ENCODE measurements at places on chromosomes 13 and 19. TPM values are rescaled to one million over a fixed set of nuclear protein-coding genes. Genes with fewer than 3 reads are reported as not detected.

Gene CBY2
- 0.07 TPM for total RNA-seq

Gene FOSB
- 15.4 TPM for total RNA-seq

Gene AP1M1
- 54.2 TPM for total RNA-seq

Gene SIAH3
- not detected for total RNA-seq

Gene ILF3
- 133 TPM for total RNA-seq

Gene ANGPTL8
- total RNA-seq, result not detected

Gene FBN3
- not detected for total RNA-seq

Gene TMEM238
- total RNA-seq, result 2.3 TPM

Gene ZNF541
- total RNA-seq, result under 0.01 TPM

Gene C19orf18
- 0.34 TPM for total RNA-seq

Gene THSD8
- total RNA-seq, result not detected

Gene LGALS14
- not detected for total RNA-seq

Gene PALM3
- total RNA-seq, result not detected

Gene MLLT1
- 3.8 TPM for total RNA-seq

Gene MCEMP1
- under 0.01 TPM for total RNA-seq

Gene LGALS4
- 0.14 TPM for total RNA-seq

Gene UBE2L5
- not detected for total RNA-seq

Gene ZNF90
- 4.7 TPM for total RNA-seq

Gene NCR1
- total RNA-seq, result not detected

Gene ARHGAP33
- not detected for total RNA-seq

Gene ZNF329
- total RNA-seq, result 17.1 TPM

Gene PABPC3
- 0.21 TPM for total RNA-seq

Gene LRRC63
- not detected for total RNA-seq

Gene SHANK1
- total RNA-seq, result under 0.01 TPM

Gene TEX29
- not detected for total RNA-seq

Gene SLC25A41
- total RNA-seq, result 0.21 TPM

Gene CCDC70
- not detected for total RNA-seq

Gene ZNF112
- 2.4 TPM for total RNA-seq

Gene RASAL3
- total RNA-seq, result not detected

Gene PEAK3
- not detected for total RNA-seq

Gene DHDH
- total RNA-seq, result 1.6 TPM

Gene LMO7
- total RNA-seq, result 123 TPM

Gene SELENOV
- not detected for total RNA-seq

Gene C3
- total RNA-seq, result 260 TPM

Gene MEF2B
- 0.34 TPM for total RNA-seq

Gene FCER2
- total RNA-seq, result not detected

Gene CLEC17A
- total RNA-seq, result not detected

Gene ERFL
- 0.14 TPM for total RNA-seq

Gene SULT2A1
- total RNA-seq, result not detected

Gene EPS8L1
- total RNA-seq, result 96.7 TPM

Gene ZNF808
- total RNA-seq, result 18.5 TPM

Gene ICAM4
- total RNA-seq, result 5.8 TPM

Gene TTYH1
- not detected for total RNA-seq

Gene WDR87
- not detected for total RNA-seq

Gene CD33
- not detected for total RNA-seq

Gene CFAP97D2
- total RNA-seq, result not detected

Gene PRSS57
- total RNA-seq, result not detected
